NCI-H2171 treated with DMSO at 0.1 percent for 48 hours (cell line): ENCODE measurements at places on chromosomes 4 and X.

DNA sequence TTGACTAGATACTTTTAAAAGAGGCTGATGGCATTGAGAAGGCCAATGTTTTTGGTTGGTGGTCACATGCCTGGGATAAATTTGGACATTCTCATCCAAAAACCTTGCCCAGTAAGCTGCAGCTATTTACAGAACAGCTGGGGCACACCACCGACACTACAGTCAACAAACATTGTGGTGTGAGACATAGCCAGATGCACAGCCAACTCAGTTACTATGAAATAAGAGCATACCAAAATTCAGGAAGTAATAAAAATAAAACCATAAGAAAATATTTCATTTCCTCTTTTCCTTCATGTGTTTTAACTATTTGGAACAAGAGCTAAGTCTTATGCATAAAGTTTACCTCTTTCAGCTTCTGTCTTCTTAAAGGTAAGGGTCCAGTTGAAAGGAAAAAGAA is 8.8 kb downstream of the PPM1K start:
- DNase-seq = no peak

GRCh38 chr4:42638993-42639392 is 17.9 kb downstream of the ATP8A1 start:
- DNase-seq = no peak

GRCh38 chr4:36256398-36256891 is 12.1 kb upstream of the ARAP2 start:
- no peak for DNase-seq

- peak; percentile 46 for DNase-seq
Measured at GRCh38 chrX:112759966-112760365, 80.2 kb upstream of the LHFPL1 start.

DNA sequence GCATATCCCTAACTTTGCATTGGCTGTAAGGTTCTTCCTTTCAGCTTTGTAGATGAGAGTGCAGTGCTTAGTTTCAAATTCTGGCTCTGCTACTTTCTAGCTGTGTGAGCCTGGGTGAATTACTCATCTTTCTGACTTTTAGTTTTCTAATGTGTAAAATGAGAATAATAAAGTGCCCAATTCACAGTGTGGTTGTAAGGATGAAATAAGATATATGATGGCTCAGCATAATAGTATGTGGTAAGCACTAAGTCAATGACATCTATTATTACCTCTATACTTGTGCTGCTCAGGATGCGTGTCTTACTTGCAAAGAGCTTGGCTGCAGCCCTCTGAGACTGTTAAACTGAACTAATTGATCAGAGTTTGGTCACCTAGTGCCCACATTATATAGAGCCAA is 30.6 kb upstream of the ETNPPL start:
- no peak for DNase-seq

DNA sequence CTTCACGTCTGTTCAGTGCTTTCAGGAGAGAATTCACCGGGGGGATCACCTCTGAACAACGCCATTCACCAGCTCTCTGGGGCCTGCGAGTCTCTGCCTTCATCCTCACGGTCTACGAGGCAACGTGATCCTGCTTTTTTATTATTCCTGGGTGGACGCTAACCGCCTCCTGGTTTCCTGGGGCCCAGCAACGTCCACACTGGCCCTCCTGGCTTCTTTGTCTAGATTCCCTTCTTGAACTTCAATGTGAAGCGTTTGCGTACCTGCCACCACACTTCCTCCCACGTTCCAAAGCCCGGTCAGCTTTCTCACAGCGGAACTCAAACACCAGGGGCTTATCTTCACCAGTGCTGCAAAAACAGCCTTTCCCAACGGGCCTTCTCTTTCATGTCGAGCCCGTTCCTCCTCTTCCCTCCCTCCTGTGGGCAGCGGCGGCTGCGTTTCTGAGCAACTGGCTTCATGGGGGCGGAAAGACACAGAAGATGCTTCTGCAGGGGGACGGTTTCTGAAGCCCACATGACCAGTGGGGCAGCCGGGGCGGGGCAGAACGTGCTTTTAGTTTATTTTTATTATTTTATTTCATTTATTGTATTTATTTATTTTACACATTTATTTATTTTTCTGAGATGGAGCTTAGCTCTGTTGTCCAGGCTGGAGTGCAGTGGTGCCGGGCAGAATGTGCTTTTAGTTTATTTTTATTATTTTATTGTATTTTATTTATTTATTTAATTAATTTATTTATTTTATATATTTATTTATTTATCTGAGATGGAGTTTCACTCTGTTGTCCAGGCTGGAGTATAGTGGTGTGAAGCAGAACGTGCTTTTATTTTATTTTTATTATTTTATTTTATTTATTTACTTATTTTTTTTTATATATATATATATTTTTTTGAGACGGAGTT is 64.6 kb downstream of the CRLF2 start:
- no peak for DNase-seq

DNA sequence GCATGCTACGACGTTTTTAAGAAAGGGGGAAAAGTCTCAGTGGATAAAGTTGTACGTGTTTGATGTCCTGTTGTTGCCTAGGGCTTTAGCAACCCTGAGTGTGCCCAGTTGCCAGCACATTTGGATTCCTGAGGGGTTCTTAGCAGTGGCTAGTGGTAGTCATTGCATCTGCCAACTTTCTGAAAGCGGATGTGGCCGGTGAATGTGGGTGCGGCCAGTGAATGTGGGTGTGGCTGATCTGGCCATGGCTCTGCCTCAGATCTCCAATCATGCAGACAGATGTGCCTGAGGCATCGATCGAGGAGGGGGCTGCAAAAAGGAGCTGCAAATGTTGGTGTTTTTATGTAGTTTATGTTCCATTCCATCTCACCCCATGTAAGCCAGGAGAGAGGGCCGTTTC is 41.5 kb upstream of the FAT1 start:
- DNase-seq = no peak

DNA sequence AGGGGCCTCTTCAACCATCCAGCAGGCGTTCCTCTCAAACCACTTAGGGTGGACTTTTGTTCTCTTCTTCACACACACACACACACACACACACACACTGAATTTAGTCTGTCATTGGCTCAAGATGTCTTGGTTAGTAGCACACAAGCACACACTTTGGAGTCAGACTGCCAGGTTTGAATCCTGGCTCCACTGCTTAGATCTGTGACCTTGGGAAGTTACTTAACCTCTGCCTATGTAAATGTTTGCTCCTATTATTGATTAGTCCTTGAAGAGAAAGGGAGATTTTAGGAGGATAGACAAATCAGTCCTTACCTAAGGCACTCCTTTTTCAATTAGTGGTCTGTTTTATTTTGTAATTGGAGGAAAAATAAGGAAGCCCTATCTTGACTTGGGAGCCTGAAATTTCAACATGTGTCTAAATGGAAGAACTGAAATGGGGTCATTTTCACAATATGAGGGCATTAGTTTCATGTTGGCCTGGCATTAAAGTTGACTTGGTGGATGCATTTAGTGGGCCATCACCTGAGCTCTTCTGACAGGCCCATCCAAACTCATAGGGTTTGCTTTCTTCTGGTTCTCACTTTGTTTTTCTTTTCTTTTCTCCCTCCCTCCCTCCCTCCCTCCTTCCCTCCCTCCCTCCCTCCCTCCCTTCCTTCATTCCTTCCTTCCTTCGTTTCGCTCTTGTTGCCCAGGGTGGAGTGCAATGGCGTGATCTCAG is 13.3 kb upstream of the TMEM131L start:
- DNase-seq = no peak

- no peak for DNase-seq
Measured at GRCh38 chr4:185149392-185149791, 6.3 kb downstream of the SLC25A4 start.

DNA sequence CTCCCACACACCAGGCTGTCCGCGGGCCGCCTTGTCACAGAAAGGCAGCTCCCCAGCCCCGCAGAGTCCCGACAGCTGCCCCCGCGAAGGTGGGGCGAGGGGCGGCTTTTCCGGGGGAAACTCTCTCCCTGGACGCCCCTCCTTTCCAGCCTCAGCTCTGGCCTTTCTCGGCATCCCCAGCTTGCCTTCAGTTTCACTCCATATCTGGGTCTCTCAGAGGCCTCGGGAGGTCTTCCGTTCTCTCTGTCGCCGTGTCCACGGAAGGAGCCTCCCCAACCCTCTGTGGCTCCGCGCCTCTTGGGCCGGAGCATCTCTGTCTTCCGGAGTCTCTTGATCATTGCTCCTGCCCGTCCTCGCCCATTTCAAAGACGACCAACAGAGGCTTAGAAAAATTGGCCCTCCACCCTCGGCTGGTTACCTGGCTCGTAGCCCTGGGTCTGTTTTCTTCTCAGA is 6.1 kb upstream of the MSX1 start:
- DNase-seq = no peak

DNA sequence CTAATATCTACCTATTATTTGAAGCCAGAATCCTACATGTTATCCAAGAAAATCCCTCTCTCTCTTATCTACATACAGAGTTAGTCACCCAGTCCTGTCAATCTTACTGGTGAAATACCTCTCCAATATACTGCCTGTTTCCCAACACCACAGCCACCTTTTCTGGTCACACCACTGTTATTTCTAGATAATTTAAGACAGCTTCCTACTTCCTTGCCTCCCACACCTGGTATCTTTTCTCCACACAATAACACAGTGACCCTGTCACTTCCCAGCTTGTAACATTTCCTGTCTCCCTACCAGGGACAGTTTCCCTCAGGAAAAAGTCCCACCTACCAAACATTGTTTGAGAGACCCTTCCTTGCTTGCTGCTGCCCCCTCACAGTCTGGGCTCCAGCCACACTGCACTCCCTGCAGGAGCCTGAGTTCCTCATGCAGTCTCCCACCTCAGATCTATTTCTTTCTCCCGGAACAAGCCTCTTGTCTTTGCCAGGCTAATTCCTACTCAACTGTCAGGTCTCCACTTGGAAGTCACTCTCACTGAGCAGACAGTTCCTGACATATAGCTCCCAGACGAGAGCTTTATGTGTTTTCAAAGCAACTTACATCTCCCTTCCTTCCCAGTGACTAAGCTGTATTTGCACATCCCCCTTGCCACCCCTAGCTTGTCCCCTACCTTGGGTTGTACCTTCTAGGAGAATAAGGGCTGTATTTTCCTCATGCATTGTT is 73.6 kb upstream of the QRFPR start:
- DNase-seq = no peak

- DNase-seq = peak; percentile 1
Measured at GRCh38 chr4:42985976-42986375, 93.5 kb downstream of the GRXCR1 start.

DNA sequence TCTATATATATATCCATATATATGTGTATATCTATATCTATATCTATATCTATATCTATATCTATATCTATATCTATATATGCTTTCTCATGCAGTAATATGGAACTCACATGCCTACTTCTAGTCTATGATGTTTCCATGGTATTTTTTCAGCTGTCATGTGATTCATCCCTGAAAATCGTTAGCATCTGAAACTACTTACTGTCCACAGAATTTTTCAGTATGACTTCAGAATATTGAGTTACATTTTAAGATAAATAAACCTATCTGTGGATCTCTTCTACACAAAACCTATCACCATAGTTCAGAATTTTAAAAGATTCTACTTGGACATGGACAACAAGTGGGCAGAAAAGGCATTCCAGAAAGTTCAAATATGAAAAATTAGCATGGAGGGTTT is 855.1 kb upstream of the INTU start:
- DNase-seq = no peak

- DNase-seq = peak; percentile 23
Measured at GRCh38 chrX:51144828-51145442, 187.7 kb upstream of the NUDT10 start.

GRCh38 chr4:20724915-20725314 is 24.7 kb downstream of the PACRGL start:
- DNase-seq = no peak

DNA sequence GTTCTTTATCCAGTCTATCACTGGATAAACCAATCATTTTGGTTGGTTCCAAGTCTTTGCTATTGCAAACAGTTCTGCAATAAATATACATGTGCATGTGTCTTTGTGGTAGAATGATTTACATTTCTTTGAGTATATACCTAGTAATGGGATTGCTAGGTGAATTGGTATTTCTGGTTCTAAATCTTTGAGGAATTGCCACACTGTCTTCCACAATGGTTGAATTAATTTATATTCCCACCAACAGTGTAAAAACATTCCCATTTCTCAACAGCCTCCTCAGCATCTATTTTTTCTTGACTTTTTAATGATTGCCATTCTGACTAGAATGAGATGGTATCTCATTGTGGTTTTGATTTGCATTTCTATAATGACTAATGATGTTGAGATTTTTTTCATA is 791.7 kb upstream of the AGA start:
- no peak for DNase-seq

DNA sequence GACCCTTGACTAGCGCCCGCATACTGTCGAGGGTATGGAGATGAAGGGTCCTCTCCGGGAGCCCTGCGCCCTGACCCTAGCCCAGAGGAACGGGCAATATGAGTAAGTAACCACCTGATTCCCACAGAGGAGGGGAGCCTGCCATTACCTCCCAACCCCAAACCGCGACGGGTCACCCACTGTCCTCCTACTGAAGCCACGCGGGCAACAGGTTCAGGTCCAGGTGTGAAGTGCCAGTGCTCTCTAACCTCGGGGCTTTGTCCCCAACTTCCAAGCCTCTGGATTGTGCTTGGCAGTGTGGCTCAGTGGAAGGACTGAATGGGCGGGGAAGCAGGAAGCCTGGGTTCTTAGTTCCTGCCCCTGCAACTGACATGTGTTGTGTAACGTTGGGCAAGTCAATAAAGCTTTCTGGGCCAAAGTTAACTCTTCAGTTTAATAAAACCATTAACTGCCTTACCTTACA is 694 bp downstream of the OCRL start:
- DNase-seq = no peak

GRCh38 chr4:70997546-70997945 is 4.1 kb downstream of the DCK start:
- no peak for DNase-seq

GRCh38 chrX:6968231-6968630 is 179.3 kb upstream of the STS start:
- DNase-seq = no peak

- no peak for DNase-seq
Measured at GRCh38 chr4:4858527-4859324, 739 bp upstream of the MSX1 start.

DNA sequence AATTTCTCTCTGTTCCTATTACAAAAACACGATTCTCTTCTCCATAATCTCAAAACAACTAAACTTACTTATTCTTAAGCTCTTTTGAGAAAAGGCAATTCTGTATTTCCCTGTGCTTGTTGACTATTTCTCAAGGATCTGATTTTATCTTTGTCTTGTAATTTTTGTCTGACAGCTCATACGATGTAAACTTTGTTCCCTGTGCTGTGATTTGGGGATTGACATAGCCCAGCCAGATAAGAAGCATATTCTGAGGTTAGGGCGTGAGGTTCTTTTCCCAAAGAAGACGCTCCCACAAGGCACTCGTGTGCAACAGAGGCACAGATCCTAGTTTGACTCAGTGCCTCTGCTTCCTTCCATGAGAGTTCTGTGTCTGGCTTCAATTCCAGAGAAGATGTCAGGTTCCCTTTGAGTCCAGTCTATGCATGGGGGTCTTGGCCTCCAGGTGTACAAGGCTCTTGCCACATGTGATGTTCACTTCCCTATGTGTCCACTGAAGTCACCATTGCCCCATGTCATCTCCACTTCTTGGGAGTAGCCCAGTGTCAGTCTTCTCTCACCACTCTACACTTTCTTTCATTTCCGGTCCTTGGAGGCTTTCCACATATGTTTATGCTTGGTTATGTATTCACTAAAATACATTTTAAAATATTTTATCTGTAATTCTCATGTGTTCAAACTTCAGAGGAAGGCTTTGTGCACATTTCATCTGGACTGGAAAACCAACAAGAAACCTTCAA is 94.8 kb downstream of the MID1 start:
- DNase-seq = no peak
